ENCODE measurements at places on chromosomes 7 and 10.

- DNase-seq: peak; percentile 46
These were observed 307.4 kb upstream of the AOAH start for GRCh38 chr7:37031571-37032257.

DNA sequence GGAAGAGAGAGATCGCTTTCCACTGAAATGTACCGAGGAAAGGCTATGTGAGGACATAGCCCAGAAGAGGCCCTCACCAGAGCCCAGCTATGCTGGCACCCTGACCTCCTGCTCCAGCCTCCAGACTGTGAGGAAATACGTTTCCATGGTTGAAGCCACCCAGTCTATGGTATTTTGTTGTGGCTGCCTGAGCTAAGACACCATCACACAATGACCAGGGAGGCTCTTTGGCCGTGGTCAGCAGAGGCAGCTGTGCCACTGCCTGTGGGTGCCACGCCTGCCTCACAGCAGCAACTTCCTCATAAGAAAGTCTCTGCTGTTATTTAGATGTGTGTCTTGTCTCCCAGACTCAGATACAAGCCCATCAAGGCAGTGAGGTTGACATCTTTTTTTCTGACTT is 182.7 kb upstream of the PLXNA4 start:
- DNase-seq: no peak

DNA sequence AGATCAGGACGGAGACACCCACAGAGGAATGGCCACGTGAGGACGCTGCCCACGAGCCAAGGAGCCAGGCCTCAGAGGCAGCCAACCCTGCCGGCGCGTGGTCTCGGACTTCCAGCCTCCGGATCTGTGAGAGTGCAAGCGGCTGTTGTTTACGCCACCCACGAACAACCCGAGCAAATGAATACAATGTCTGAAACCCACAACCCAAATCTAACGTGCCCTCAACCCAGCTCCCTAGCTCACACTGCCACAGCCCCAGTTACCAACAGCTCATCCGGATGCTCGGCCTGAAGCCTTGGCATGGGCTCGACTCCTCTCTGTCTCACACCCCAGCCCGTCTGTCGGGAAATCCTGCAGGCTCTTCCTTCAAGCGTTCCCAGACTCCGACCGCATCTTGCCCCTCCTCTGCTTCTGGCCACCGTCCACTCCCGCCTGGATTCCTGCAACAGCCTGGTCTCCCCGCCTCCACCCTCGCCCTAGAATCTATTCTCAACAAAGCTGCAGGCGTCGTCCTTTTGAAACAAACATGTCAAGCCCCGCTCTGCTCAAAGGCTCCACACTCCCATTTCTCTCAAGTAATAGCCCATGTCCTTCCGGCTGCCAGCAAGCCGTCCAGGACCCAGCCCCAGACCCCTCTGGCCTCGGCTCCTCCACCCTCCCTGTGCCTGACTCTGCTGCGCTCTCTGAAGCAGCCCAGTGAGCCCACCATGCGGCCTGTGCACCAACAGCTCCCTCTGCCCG is 35.3 kb downstream of the STK32C start:
- DNase-seq: no peak

- DNase-seq: no peak
These were observed 126.9 kb downstream of the RPS24 start for GRCh38 chr10:78160591-78160990.

GRCh38 chr10:129531969-129532660 is 65.1 kb downstream of the MGMT start:
- DNase-seq: no peak

DNA sequence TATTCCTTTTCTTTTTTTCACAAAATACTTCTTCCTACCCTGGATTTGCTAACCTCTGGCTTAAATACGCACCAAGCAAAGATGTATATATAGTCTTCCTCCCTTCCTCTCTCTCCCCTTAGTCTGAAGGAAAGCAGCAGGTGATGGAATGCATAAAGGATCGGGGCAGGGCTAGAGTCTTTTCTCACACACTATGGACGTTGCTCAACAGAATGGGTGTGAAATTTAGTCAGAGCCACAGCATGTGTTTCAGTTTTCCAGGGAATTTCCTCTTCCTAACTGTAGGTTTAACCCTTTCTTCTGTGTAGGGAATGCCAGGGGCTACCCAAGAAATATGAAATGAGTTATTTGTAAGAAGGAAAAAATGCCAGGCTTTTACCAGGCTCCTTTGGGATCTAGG is 71.4 kb upstream of the NFKB2 start:
- DNase-seq: no peak

GRCh38 chr10:70866424-70866823 is 21.9 kb downstream of the PCBD1 start:
- no peak for DNase-seq

- no peak for DNase-seq
These were observed 201.5 kb downstream of the ADAM12 start for GRCh38 chr10:126186766-126187165.

DNA sequence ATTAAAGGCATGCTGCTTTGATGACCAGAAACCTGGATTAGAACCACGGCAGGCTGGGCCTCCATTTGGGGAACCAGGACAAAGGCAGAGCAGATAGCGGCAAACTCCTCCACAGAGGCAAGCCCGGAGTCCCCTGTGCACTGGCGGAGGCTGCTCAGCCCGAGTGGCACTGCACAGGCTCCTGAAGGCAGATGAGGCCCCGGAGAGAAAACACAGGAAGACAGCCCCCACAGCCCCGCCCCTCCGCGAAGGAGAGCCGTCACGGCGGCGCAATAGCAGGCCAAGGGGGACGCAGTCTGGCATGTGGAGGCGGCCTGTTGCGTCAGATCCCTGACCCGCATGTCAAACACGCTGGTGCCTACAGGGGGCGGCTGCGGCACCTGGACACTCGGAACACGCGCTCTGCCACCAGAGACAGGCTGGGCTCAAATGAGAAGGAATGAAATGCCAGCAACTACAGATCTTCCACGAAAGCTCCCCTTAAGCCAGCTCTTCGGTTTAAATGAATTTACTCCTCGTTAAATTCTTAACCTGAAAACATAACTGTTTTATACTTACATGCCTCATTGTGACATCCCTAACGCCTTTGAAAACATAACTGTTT is 128.5 kb downstream of the MAD1L1 start:
- DNase-seq: no peak

DNA sequence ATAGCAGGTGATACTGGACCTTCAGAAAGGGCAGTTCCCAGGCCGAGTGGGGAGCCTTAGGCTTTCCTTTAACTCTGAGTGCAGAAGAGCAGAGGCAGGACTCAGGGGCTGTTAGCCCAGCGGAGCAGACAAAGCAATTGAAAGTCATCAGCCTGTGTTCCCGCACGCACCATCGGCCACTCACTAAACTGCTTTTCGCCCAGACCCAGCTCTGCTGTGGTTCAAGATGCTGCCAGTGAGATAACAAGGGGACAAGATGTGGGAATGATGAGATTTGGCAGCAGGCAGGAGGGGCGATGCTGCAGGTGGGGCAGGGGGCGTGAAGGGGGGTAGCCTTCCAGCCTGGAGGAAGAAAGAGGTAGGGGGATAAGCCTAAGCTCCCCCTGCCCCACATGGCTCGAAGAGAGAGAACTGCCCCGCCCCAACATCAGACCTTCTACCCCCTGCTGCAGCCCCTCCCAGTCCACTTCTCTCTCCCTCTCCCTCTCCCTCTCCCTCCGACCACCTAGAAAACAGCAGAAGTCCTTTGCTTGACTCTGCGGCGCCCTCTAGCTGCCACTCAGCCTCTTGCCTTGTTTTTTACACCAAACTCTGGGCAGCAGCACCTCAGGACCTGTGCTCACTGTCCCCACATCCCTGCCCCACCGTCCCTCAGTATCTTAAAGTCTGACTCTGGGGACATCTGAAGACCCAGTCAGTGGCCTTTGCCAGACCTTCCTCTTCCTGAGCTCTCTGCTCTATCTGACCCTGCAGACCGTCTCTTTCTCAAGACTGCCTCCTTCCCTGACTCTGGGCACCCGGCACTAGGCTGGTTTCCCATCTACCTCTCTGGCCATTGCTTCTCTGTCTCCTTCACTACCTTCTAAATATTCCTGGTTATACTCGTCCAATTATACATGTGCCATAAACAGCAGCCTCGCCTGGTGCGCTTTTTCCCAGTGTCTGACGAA is 110.5 kb downstream of the C10orf105 start:
- DNase-seq: peak; percentile 51

DNA sequence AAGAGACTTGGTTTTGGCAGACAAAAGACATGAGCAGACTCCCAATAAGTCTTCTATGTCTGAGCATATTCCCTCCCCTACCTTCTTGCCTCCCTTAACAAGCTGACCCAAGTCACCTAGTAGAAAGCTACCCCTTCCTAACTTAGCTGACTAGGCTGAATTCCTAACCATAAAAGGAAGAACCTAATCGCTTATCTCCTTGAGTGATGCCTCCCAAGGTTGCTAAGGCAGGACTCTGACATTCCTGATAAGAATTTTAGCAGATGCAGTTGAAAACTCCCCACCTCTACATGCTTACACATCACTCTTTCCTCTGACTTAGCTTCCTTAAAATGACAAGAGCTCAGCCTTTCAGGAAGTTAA is 704.7 kb upstream of the MBL2 start:
- DNase-seq: no peak

DNA sequence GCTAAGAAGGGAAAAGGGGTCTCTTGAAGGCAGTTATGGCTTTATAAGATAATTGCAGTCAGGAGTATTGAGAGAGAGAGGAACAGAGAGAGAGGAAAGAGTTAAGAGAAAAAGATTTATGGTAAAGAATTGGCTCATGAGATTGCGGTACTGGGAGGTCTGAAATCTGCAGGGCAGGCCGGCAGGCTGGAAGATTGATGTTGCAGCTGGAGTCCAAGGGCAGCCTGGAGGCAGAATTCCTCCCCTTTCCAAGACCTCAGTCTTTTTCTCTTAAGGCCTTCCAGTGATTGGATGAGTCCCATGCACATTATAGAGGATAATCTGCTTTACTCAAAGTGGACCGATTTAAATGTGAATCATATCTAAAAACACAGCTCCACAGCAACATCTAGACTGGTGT is 68.4 kb downstream of the HACD1 start:
- no peak for DNase-seq

DNA sequence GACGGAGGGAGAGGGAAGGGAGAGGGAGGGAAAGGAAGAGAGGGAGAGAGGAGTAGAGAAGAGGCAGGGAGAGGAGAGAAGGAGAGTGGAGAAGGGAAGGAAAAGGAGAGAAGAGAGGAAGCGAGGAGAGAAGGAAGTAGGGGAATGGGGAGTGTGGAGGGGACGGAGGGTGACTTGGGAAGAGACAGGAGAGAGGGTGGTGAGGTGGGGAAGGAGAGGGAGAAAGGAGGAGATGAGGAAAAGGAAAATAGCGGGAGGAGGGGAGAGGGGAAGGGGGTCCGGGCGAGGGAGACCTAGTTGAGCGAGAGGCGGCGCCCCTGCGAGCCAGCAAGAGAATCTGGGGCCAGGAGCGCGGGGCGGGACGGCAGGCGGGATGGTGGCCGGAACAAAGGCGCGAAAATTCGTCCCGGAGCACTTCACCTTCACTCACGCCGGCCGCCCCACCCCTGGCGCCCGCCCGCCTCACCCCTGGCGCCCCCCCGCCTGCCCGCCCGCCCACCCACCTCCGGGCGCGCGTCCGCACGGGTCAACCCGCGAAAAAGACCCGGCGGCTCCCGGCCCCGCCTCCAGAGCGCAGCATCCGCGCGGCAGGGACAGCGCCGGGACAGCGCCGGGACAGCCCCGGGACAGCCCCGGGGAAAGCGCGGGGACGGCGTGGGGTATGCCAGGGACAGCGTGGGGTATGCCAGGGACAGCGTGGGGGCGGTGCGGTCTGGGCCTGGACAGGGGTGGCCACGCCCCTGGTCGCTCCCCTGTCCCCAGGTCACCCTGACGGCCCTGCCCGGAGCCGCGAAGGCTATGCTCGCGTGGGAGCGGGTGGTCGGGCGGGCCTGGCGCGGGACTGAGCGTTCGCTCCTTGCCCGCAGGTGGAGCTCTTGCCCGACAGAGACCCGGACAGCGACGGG is 4.2 kb downstream of the VSTM2A start:
- peak; percentile 69 for DNase-seq

- no peak for DNase-seq
These were observed 11.9 kb downstream of the POLR1F start for GRCh38 chr7:19696926-19697325.

- DNase-seq: no peak
These were observed 59.0 kb downstream of the PAXIP1 start for GRCh38 chr7:154943906-154944305.

- peak; percentile 74 for DNase-seq
These were observed 12.7 kb upstream of the MIOS start for GRCh38 chr7:7554021-7554432.

DNA sequence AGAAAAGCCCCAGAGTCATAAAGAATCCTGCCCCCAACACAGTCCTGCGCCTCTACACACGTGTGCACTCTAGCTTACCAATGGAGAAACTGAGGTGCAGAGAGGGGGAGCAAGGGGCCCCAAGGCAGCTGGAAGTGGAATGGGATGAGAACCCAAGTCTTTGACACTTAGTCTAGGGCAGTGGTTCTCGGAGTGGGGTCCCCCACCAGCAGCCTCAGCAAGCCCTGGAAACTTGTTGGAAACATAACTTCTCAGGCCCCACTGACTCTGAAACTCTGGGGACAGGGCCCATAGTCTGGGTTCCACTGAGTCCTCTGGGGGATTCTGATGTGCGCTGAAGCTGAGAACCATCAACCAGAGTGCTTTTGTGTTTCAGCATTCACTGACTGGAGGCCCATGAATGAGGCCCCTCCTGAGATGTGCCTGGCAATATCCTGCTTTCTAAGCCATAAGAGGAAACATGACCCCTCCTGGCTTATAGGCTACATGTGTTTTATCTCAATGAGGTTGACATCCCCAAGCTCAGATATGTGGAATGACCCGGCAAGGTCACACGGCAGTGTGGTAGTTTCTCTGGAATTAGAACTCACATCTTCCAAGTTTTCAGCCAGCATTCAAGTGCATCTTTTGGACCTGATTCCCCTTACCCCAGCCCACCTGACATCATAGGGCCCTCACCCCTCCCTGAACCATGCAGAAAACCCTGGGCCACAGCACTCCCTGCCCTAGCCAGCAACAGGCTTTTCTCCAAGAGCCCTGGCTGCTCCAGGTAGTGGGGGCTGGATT is 147.3 kb upstream of the PCBD1 start:
- no peak for DNase-seq

DNA sequence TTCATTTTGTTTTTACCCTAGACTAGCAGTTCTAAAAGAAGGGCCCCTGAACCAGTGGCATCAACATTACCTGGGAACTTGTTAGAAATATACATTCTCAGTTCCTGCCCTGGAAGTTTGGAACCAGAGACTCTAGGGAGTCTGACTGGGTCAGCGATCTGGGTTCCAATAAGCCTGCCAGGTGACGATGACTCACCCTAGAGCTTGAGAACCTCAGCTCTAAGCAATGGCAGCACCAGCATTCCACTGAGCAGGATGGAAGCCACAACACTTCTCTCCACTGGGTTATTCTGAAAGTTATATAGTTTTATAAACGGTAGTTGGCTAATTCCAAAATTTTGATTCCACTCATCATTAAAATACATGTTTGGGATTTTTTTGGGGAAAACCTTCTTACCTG is 97.0 kb upstream of the AMPH start:
- DNase-seq: no peak

GRCh38 chr10:127524229-127524628 is 24.9 kb upstream of the NPS start:
- no peak for DNase-seq

DNA sequence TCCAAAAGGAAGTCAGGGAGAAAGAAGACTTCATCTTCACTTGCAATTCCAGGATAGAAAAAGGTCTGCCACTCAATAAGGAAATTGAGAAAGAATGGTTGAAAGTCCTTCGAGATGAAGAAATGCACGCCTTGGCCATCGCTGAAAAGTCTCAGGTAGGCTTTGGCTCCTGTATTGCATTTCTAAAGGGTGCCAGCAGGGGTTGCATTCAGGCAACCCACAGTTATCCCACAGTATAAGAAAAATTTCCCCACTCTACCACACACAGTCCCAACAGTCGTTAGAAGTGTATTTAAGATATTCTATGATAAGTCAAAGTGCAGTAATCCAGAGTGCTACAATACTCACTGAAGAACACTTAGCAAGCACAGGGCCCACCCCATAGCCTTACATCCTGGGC is 93.4 kb upstream of the FGL2 start:
- no peak for DNase-seq
